ENCODE measurements at places on chromosomes 3 and 15. TPM values are rescaled to one million over a fixed set of nuclear protein-coding genes. Genes with fewer than 3 reads are reported as not detected.

Gene IQCH
- 1.5 TPM for total RNA-seq

Gene GOLGA8S
- 0.11 TPM for total RNA-seq

Gene CLDN16
- total RNA-seq: not detected

Gene DNAH12
- not detected for total RNA-seq

Gene CHST2
- total RNA-seq: 4.3 TPM

Gene EPHA6
- total RNA-seq: not detected

Gene BCL6
- 16.9 TPM for total RNA-seq

Gene GTPBP8
- total RNA-seq: 26.3 TPM

Gene WDR72
- not detected for total RNA-seq

Gene PTX3
- not detected for total RNA-seq

Gene LHFPL4
- not detected for total RNA-seq

Gene CADM2
- 0.25 TPM for total RNA-seq

Gene SLC9C1
- total RNA-seq: not detected

Gene FETUB
- total RNA-seq: not detected

Gene ARPP19
- total RNA-seq: 199 TPM

Gene BNC1
- not detected for total RNA-seq

Gene BOC
- not detected for total RNA-seq

Gene REC114
- not detected for total RNA-seq

Gene HYKK
- 1.1 TPM for total RNA-seq
